ENCODE measurements at places on chromosomes 6 and 20. TPM values are rescaled to one million over a fixed set of nuclear protein-coding genes. Genes with fewer than 3 reads are reported as not detected.

GRCh38 chr6:8546496-8546895 lies 111.2 kb upstream of the SLC35B3 start:
- H3K4me3 ChIP-seq, result no peak overlapping the region
- H3K36me3 ChIP-seq, result no peaks in the 10 kb centered on the region
- DNase-seq, result no peak
- H3K27me3 ChIP-seq, result no peaks in the 10 kb centered on the region
- no peaks in the 10 kb centered on the region for H3K4me1 ChIP-seq

GRCh38 chr20:2778602-2779321 lies 21.7 kb downstream of the CPXM1 start:
- no peaks in the 10 kb centered on the region for H3K4me1 ChIP-seq
- no peak overlapping the region for H3K4me3 ChIP-seq
- no peak overlapping the region for H3K27ac ChIP-seq
- no peaks in the 10 kb centered on the region for H3K36me3 ChIP-seq
- no peak for DNase-seq
- no peaks in the 10 kb centered on the region for H3K27me3 ChIP-seq

The RALY gene
- 214 TPM for total RNA-seq

DNA sequence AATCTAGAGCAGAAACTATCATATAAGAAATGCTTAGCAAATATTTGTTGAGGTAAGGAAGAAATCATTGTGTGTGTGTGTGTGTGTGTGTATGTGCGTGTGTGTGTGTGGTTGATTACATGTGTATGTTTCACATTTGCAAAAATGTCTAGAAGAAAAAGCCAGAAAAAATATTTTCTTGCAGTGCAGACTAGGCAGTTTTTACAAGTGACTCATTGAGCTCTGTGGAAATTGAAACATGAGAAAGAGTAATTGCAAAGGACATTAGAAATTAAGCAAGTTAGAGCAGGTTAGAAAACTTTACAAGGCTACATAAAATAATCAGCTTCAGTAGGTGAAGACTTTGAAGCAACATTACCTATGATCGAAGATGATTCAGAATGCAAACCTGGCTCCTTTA lies 669.0 kb upstream of the EYS start:
- H3K4me3 ChIP-seq, result no peak overlapping the region
- no peaks in the 10 kb centered on the region for H3K4me1 ChIP-seq
- DNase-seq, result no peak
- H3K36me3 ChIP-seq, result no peaks in the 10 kb centered on the region
- H3K27ac ChIP-seq, result no peak overlapping the region

DNA sequence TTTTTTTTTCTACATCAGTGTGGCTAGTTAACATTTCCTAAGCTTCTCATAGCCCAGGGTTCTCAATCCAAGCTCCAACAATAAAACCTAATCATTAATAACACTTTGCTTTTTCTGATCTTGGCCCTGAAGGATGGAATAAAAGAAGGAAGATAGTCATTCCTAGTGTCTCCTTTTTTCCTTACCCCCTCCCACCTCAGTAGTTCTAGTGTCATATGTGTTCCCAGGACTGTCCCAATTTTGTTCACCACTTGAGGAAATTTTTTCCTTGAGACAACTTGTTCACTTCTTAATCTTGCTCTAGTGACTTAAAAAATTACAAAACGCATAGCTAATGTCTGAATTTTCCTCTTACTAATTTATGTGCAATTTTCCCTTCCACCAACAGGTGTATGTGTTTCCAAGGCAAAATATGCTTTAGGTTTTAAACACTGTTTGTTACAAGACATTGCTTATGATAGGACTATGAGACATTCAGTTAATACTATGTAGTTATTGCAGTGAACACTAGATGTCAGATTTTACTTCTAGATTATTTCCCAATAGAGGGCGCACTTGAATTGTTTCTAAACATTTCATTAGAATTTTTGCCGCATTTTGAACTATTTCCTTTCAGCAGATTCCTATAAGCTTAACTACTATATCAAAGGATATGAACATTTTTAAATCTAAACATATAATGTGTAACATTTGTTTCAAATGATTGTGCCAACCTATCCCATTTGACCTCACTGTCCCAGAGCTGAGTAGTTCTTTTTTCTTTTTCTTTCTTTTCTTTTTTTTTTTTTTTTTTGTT lies 18.5 kb upstream of the C6orf141 start:
- peak overlapping the region; percentile 30 for H3K4me3 ChIP-seq
- H3K27ac ChIP-seq, result no peak overlapping the region
- 0 out of 2 replicates have a peak, but pooled peaks cover 5% of the 10 kb centered on the region for H3K4me1 ChIP-seq
- H3K36me3 ChIP-seq, result no peaks in the 10 kb centered on the region
- H3K27me3 ChIP-seq, result no peaks in the 10 kb centered on the region
- no peak for DNase-seq

DNA sequence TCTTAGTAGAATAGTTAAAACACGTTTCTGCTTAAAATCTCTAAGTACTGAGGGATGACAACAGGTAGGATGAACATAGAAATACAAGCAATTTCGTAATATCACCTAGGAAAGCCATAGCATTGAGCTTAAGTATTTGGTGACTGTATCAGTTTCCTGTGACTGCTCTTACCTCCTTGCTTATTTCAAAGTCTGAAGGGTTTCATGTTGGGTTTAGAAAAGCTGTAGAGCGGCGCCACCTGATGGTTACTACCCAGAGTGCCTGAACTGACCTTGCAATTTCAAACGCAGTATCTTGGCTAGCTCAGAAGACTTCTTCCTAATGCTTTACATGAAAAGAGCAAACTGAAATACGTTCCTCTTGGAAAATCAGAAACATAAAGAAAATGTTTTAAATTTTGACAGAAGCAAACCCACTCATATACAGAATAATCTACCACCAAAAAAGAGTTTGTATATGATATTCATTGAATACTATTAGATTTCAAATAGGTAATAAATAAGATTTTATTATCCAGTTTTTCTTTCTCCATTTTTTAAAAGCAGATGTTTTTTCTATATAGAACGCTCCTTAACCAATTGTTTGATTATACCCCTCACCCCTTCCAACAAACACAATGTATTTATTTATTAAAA lies 82.3 kb upstream of the RIPOR2 start:
- 0 out of 2 replicates have a peak overlapping the region, but pooled peaks have one; percentile 6 for H3K4me3 ChIP-seq
- DNase-seq, result peak; percentile 59
- H3K36me3 ChIP-seq, result no peaks in the 10 kb centered on the region
- H3K27ac ChIP-seq, result peak overlapping the region; percentile 74

- peaks cover 100% of the 10 kb centered on the region for H3K4me1 ChIP-seq
- peak overlapping the region; percentile 99 for H3K27ac ChIP-seq
- no peak for DNase-seq
- H3K36me3 ChIP-seq, result peaks cover 42% of the 10 kb centered on the region
These were observed 22.6 kb downstream of the B4GALT5 start for GRCh38 chr20:49690899-49691620.

GRCh38 chr6:24064832-24065231 lies 61.2 kb upstream of the NRSN1 start:
- no peaks in the 10 kb centered on the region for H3K27me3 ChIP-seq
- H3K36me3 ChIP-seq, result no peaks in the 10 kb centered on the region
- H3K4me1 ChIP-seq, result no peaks in the 10 kb centered on the region

GRCh38 chr6:139062932-139063646 lies 34.5 kb downstream of the ABRACL start:
- no peak for DNase-seq
- H3K36me3 ChIP-seq, result no peaks in the 10 kb centered on the region
- no peaks in the 10 kb centered on the region for H3K4me1 ChIP-seq
- no peak overlapping the region for H3K27ac ChIP-seq
- no peaks in the 10 kb centered on the region for H3K27me3 ChIP-seq
- H3K4me3 ChIP-seq, result no peak overlapping the region

DNA sequence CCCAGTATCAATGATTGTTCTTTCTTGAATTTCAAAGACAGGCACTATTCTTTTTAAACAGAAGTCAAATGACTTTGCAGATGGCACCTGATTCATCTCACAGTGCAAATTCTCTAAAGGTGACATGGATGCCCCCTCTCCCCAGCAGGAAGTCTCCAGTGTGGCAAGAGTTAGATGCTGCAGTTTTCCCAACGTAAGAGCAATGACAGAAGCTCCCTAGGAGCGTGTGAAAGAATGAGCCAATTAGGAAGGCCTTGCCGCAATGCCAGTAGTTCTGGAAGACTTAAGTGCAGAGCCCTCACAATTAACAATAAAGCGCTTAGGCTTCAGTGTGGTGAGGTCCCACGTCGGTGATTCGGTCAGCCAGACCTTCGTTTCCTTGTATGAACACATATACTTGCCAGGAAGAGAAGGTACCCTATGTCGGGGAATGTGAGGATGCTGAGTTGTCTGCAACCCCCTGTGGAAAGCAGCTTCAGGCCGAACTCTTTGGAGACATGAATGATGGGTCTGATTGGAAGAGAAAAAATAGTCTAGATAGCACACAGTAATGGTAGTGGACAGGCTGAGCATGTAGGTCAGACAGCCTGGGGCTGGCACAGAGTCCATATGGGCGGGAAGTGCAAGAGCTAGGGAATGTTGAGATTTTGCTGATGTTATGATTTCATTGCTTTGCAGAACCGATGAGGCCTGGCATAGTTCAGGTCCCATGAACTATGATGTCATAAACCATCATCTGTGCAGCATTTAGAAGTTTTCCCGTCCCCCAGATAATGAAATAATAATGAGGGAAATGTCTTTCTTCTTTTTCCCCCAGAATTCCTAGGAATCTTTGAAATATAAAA lies 132.6 kb downstream of the PHACTR1 start:
- no peaks in the 10 kb centered on the region for H3K36me3 ChIP-seq
- H3K27ac ChIP-seq, result no peak overlapping the region
- peaks cover 48% of the 10 kb centered on the region for H3K27me3 ChIP-seq
- DNase-seq, result no peak
- no peak overlapping the region for H3K4me3 ChIP-seq
- H3K4me1 ChIP-seq, result no peaks in the 10 kb centered on the region

The WFDC12 gene
- total RNA-seq, result not detected

- DNase-seq, result no peak
- H3K4me1 ChIP-seq, result no peaks in the 10 kb centered on the region
- H3K27ac ChIP-seq, result no peak overlapping the region
- H3K27me3 ChIP-seq, result no peaks in the 10 kb centered on the region
- no peaks in the 10 kb centered on the region for H3K36me3 ChIP-seq
- no peak overlapping the region for H3K4me3 ChIP-seq
These were observed 74.6 kb downstream of the HMGN3 start for GRCh38 chr6:79159846-79160245.

The LINC00237 gene
- not detected for total RNA-seq

Data from PC-9 (cell line).